ENCODE measurements at places on chromosomes 6 and 20.

- DNase-seq, result no peak
Observed at GRCh38 chr20:11591965-11592364, 325.7 kb upstream of the BTBD3 start.

GRCh38 chr6:79196912-79197311, 37.6 kb downstream of the HMGN3 start:
- DNase-seq, result no peak

DNA sequence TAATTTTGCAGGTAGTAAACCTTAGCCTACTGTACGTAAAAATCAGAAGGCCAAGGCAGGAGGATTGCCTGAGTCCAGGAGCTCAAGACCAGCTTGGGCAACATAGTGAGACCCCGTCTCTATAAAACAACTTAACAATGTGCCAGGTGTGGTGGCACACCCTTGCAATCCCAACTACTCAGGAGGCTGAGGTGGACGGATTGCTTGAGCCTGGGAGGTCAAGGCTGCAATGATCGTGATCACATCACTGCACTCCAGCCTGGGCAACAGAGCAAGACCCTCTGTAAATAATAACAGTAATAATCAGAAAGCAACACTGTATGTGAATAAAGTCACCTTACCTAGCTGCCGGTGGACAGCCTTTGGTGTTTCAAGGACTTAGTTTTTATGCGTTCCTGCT, 48.9 kb downstream of the MTHFD1L start:
- DNase-seq, result no peak

- DNase-seq, result no peak
Observed at GRCh38 chr6:28580475-28580874, 54.8 kb downstream of the GPX5 start.

GRCh38 chr20:61865353-61865752, 200.3 kb downstream of the TAF4 start:
- no peak for DNase-seq

- DNase-seq, result no peak
Observed at GRCh38 chr6:16949716-16950115, 152.1 kb upstream of the STMND1 start.

GRCh38 chr6:39956936-39957335, 22.7 kb upstream of the MOCS1 start:
- no peak for DNase-seq

DNA sequence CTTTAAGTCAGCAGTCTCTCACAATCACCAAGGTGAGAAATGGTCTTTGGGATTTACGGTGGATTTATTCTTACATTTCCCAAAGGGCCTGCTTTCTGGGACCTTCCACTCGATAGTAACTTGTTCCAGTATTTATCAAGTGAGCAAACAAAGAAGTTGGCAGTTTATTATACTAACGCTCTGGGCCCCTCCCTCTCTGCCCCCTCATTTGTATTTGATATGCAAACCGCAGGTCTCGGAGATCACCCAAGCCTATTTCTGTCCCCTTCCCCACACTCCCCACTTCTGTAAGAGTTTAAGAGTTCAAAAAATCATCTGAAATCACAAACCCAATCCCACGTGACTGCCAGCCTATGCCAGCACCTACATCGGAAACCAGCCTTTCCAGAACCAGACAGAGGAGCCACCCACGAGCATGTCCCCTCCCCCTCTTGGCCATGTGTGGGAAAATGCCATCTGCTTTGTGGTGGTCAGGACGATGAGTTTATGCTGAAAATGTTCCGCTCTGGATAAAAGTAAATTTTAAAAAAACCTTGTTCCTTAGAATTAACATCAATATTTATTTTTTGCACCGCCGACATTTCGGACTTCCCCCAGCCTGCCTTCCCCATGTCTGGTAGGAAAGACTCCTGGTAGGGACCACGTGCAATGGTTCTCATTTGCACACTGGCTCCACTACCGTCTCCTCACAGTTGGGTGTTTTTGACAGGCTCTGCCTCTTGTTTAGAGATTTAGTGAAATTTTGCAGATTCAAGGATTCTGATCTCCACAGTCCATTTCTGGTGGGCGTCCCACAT, 281.0 kb downstream of the TFAP2C start:
- no peak for DNase-seq

DNA sequence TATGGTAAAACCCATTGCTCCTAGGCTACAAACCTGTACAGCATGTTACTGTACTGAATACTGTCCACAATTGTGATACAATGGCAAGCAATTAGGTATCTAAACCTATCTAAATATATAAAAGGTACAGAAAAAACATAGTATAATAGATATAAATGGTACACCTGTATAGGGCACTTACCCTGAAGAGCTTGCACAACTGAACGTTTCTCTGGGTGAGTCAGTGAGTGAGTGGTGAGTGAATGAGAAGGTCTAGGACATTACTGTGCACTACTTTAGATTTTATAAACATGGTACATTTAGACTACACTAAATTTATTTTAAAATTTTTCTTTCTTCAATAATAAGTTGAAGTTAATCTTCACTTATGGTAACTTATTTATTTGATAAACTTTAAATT, 119.9 kb upstream of the CEP85L start:
- no peak for DNase-seq

DNA sequence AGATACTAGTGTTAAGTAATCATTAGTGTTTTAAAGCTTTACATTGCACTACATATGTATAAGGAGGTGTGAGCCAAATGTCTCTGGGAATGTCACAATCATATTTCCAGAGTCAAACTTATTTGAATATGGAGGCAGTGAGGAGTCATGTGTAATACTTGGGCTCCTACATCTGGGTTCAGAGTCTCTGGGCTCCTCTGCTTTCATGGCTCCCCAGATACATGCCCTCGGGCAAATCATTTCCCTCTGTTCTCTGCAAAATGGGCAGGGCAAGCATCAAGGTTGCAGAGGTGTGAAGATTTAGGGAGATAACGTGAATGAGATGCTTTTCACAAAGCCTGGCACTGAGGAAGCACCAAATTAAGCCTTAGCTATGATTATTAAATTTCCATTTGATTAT, 138.3 kb upstream of the SGK1 start:
- no peak for DNase-seq

DNA sequence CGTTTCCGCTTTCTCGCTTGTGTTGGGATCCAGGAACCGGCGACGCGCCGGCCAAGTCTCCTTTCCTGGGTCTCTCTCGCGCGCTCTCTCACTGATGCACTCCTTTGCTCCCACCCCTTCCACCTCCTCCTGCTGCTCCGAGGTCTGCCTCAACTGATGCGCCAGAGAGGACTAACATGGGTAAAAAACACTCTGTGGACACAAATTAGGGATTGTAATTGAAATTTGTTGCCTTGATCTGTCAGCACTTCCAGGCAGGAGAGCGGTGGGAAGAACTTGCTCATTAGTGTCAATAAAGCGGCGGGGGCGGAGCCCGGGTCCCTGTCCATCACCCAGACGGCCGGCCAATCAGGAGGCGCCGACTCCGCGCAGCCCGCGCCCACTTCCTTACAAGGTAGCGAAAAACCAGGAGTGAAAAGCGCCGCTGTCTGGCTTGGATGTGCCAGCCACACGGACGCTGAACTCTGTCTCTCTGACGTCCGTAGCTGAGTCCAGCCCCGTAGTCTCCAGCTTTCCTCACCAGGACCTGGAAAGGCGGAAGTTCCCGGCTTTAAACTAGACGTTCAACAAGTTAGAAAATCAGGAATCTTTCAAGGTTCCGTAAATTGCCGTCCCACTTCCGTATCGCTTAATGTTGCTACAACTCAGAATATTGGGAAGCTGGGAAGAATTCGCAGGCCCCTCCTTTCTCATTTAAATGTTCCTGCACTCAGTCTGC, at the start of gene TBX18:
Gene TBX18 (minus strand): TSS at position 267 of the 718 bp plus-strand sequence. CDS start 417 bp downstream, outside the sequence.
- DNase-seq, result no peak

DNA sequence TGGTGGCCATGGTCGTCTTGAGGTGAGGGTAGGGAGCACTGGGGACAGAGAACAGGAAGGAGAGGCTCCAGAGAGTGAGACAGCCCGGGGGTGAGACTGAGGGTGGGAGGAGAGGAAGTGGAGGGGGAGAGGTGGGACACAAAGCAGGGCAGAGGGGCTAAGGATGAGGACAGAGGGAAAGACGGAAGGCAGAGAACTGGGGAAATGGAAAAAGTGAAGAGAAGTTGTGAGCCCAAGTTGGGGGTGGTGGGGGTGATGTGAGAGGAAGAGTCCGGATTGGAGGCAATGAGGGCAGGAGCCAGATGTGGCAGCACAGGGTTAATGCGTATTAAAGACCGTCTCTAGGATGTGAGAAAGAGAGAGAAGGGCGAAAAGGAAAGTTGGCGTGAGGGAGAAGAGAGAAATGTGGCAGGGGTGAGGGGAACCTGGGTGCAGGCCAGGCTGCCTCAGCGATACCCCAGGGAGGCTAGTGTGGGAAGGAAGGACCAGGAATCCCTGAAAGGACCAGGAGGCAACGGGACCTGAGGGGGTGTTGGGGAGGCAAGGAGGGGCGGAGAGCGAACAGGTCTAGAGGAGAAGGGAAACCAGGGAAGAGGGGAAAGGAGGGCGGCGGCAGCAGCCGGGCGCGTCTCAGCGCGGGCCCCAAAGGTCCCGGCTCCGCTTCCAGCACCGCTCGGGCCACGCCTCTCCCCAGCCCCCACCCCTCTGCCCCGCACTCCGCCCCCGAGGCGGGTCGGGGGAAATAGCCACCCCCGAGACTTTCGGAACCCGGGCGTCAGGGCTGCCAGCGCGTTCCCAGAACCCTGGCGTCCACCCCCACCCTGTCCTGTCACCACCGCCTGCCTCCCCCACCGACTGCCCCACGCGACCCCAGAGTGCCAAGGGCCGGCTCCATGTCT, at the start of gene PPP1R18:
Gene PPP1R18 (minus strand): TSS at position 637 of the 899 bp plus-strand sequence. CDS start 627 bp downstream, at position 10.
- DNase-seq, result no peak

DNA sequence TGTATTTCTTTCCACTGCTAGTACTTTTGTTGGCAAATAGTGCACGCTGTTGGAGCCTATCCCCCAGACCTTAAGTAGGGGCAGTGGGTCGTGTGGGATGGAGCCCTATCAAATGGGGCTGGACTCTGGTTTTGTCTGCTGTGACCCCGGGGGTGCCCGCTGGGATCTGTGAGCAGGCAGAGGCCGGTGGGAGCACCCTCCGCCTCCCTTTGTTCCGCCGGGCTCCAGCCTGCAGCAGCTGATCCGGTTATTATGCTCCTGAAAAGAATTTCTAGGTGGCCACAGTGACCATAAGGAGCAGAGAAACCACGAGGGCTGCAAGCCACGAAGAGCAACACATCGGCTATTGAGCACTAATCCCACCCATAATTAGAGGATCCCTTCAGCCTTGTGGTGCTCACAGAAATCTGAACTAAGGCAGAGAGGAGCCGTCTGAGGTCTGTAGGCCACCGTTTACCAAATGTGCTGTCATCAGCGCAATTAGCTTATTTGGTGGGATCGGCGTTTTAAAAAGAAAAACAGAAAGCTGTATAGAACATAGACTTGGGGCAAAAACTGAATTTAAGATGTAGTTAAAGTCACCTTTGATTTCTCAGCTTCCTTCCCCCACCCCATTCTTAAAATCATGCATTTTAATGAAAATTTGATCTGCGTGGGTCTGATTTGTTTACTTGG, 598.3 kb upstream of the JAG1 start:
- no peak for DNase-seq

DNA sequence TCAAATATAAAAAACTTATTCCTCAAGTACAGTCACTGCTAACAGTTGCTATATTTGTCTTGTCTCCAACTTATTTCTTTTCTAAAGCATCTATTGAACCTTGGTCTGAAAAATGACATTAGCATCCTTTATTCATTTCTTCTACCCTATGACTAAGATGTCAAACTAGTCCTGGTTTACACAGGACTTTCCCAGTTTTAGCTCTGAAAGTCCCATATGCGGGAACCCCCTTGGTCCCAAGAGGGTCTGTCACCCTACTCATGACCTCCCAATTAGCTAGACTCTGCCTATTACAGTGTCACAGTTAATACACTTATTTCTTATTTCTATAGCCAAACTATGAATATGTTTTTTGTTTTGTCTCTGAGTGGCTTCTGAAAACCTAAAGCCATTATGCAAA, 37.1 kb downstream of the PLEKHG1 start:
- no peak for DNase-seq

DNA sequence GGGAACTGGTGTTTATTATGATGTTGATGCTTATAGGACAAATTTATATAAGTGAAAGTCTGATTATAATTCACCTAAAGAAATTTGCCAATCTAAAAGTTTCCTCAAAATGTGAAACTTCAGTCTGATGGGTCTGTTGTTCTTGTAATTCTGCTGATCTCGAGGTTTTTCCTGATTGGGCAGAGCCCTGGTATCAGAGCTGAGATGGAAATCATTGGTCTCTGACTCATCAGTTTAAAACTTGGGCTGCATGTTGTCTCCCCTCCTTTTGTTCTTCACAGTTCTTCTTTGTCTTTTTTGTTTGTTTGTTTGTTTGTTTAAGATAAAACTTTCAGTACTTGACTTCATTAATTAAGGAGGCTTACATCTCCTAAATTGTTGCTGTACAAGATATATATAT, 5.9 kb downstream of the SMAP1 start:
- no peak for DNase-seq

DNA sequence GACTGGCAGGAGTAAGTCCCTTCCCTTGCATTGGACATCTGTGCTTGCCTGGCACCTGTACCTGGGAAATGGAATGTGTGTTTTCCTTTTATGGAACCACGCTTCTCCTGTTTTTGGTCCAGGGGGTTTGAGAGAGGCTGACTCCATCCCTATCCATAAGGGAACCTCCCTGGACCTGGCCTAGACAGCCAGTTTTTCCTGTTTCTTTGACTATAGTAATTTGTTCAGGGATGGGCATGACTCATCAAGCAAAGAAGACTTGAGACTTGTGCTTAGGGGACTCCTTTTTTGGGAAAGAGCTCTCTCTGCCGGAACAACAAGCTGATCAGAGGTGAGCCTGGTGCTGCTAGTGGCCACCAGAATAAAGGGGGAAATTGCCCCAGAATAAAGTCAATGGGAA, 393.8 kb downstream of the CDH26 start:
- DNase-seq, result no peak

GRCh38 chr20:59221707-59222252, 58.2 kb downstream of the ZNF831 start:
- DNase-seq, result no peak

- no peak for DNase-seq
Observed at GRCh38 chr20:11952639-11953038, 34.9 kb downstream of the BTBD3 start.

GRCh38 chr6:37201726-37202125, 31.8 kb downstream of the PIM1 start:
- DNase-seq, result no peak

- DNase-seq, result no peak
Observed at GRCh38 chr20:39105551-39105950, 143.4 kb downstream of the DHX35 start.

DNA sequence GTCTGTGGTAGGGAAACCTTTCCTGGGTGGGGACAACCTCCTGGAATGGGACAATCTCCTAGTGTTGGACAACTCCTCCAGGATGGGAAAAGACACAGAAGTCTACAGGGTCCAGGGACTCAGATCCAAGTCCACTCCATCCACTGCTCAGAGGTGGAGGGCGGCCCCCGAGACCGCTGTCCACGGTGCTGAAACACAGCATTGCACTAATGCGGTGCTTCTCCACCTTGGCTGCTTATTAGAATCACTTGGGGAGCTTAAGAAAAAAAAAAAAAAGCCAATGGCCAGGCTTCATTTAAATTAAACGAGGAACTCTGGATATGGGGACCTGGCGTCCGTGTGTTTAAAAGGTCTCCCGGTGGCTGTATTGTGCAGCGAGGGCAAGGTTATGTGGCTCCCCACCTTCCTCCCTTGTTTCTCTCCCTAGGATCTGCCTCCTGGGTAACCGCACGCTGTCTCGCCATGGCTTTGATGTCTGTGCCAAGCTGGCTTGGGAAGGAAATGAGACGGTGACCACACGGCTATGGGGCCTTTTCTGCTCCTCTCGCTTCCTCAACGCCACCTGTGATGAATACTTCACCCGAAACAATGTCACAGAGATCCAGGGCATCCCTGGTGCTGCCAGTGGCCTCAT, 12.0 kb downstream of the SLC12A5 start:
- DNase-seq, result no peak

- DNase-seq, result no peak
Observed at GRCh38 chr6:113936093-113936934, 34.6 kb downstream of the HDAC2 start.

Measured in caudate nucleus (tissue), 63 donors.